Mammary epithelial cell (primary cell): ENCODE measurements at places on chromosomes 13 and 19. TPM values are rescaled to one million over a fixed set of nuclear protein-coding genes. Genes with fewer than 3 reads are reported as not detected.

GRCh38 chr13:34011552-34012085 is 193.7 kb downstream of the RFC3 start:
- no peak for DNase-seq

GRCh38 chr19:56314018-56314380 is 640 bp downstream of the ZSCAN5A start:
- no peak for DNase-seq

- no peak for DNase-seq
Measured at GRCh38 chr13:105220063-105220462, 1315.4 kb downstream of the EFNB2 start.

The ANGPTL8 gene
- total RNA-seq: not detected in 2 replicates

- no peak for DNase-seq
Measured at GRCh38 chr13:99845161-99845874, 126.2 kb downstream of the ZIC5 start.
